ENCODE measurements at places on chromosomes 16 and 17.

DNA sequence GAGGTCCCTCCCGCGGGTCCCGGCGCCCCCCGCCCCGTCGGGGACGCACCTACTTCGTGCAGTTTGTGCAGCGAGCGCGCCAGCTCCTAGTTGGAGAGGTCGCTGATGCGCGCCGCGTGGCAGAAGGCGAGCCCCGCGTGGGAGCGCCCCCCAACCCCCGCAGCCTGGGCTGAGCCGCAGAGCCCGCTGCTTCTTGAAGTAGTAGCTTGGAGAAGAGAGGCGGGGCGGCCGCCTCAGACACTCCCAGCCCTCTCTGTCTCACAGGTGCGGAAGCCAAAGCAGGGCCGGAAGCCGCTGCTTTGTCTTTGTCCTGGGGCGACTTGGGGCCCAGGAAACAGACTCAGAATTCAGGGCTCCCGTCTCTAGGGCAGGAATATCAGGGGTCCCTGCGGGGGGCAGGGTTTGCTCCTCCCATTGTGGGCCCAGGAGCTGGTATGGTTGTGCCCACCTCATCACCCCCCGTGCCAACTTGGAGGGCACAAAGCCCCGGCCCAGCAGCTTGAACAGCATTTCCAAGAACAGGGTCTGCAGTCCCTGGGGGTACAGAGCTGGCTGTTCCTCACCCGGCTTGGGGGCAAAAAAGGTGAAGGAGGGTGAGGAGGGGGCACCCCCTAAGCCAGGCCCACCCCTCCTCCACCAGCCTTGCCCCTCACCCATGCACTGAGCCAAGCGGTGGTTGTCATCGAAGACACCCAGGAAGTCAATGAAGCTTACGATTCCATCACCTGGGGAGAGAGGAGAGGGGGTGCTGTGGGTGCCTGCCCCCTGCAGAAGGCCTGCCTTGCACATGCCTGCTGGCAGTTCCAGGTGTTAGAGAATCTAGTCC is 13.5 kb downstream of the SPATA32 start:
- peak; percentile 84 for DNase-seq

DNA sequence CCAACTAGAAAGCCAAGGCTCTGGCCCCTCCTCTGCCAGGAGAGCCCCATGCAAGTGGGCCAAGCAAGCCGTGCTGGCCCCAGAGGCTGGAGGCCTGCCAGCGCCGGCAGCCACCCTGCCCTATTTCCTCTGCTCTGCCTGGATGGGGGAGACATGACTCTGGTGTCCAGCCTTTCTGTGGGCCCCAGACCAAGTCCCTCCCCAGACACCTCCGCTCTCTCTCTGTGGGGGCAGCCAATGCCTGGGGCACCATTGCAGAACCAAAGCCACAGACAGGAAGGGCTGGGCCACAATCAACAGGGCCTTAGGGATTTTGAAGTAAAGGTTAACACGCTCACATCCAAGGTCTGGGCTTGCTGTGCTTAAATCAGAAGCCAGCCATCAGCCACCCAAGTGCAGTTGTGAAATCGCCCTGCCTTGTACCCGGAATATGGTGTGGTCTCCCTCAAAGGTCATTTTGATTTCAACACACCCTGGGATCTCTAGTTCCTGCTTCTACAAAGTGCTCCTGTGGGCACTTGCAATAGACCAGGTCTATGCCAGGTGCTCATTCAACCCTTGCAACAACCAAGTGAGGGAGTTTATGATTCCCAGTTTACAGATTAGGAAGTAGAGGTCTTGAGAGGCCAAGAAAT is 63.5 kb upstream of the TEX2 start:
- DNase-seq = no peak

DNA sequence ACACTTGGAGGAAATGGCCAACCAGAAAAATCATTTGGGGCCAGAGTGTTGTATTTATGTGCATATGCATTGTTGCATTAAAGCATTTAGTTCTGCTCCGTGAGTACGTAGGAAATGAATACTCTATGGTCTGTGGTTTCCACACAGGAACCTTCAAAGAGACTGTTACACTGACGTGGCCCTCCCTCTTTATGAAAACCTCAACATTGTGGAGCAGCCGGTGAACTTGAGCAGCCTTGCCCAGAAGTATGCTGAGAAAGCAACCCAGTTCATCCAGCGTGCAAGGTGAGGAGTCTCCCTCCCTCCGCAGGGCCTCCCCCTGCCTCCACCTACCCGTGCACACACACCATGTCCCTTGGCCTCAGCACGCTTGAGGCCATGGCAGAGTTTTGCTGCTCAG is 65.2 kb downstream of the ARSG start:
- DNase-seq = peak; percentile 54

GRCh38 chr17:48490451-48490892 is 40.3 kb downstream of the HOXB1 start:
- no peak for DNase-seq

GRCh38 chr16:11610580-11610979 is 23.9 kb upstream of the LITAF start:
- DNase-seq = no peak

GRCh38 chr16:57422026-57422944 is 17.7 kb downstream of the CCL17 start:
- DNase-seq = no peak

GRCh38 chr16:4745274-4745569 is 10.9 kb downstream of the DNAAF8 start:
- DNase-seq = no peak
